ENCODE measurements at places on chromosomes 2 and 18. TPM values are rescaled to one million over a fixed set of nuclear protein-coding genes. Genes with fewer than 3 reads are reported as not detected.

HOXD3 gene
- total RNA-seq: not detected

NEU4 gene
- 0.92 TPM for total RNA-seq

RUFY4 gene
- 0.23 TPM for total RNA-seq

REG3A gene
- total RNA-seq: not detected

UGT1A5 gene
- total RNA-seq: not detected

FAM168B gene
- total RNA-seq: 155 TPM

FAP gene
- total RNA-seq: 2.3 TPM

KLHL30 gene
- not detected for total RNA-seq

GCKR gene
- 0.69 TPM for total RNA-seq

OSBPL6 gene
- 14.1 TPM for total RNA-seq

All from diencephalon (tissue), 1 donor.